ENCODE measurements at places on chromosomes 12 and 14.

- no peak overlapping the region for H3K4me3 ChIP-seq
- no peak overlapping the region for H3K27ac ChIP-seq
- H3K36me3 ChIP-seq, result no peaks in the 10 kb centered on the region
- H3K4me1 ChIP-seq, result no peaks in the 10 kb centered on the region
- no peak for DNase-seq
- H3K27me3 ChIP-seq, result no peaks in the 10 kb centered on the region
These were observed 246.2 kb downstream of the MSRB3 start for GRCh38 chr12:65524666-65525065.

GRCh38 chr14:20723488-20723887, 22.2 kb upstream of the EDDM3A start:
- no peak for DNase-seq
- H3K27me3 ChIP-seq, result peaks cover 10% of the 10 kb centered on the region
- H3K36me3 ChIP-seq, result no peaks in the 10 kb centered on the region
- no peaks in the 10 kb centered on the region for H3K4me1 ChIP-seq
- no peak overlapping the region for H3K4me3 ChIP-seq

DNA sequence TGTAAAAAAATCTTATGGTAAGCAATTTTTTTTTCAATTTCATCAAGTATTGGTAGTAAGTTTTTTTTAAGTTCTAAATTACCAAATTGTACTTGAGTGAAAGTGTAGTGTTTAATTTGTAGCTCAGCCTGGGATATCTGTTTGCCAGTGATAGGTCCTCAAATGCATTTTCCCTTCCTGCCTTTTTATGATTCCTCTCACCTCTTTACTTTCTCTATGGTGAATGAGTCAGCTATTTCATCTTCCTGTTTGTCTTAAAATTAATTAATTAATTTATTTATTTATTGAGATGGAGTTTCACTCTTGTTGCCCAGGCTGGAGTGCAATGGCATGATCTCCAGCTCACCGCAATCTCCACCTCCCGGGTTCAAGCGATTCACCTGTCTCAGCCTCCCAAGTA, 10.6 kb downstream of the SRP54 start:
- H3K27ac ChIP-seq, result no peak overlapping the region
- H3K36me3 ChIP-seq, result no peaks in the 10 kb centered on the region
- no peaks in the 10 kb centered on the region for H3K27me3 ChIP-seq
- peaks cover 6% of the 10 kb centered on the region for H3K4me1 ChIP-seq
- DNase-seq, result no peak

DNA sequence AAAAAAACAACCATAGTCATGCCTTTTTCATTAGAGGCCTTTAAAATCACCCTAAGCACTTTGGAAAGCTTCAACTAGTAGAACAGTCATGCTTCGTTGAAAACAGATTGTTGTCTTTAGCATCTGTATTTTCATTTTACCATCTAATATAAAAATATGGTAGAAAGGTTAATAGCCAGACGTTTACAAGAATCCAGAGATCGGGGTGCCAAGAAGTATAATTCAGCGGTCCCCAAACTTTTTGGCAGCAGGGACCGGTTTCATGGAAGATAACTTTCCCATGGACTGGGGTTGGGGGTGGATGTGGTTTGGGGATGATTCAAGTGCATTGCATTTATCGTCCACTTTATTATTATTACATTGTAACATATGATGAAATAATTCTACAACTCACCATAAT, 138.4 kb downstream of the GLT1D1 start:
- H3K27ac ChIP-seq, result no peak overlapping the region
- DNase-seq, result no peak
- no peak overlapping the region for H3K4me3 ChIP-seq
- H3K27me3 ChIP-seq, result no peaks in the 10 kb centered on the region
- H3K4me1 ChIP-seq, result no peaks in the 10 kb centered on the region

- DNase-seq, result peak; percentile 11
- H3K4me1 ChIP-seq, result no peaks in the 10 kb centered on the region
- H3K27ac ChIP-seq, result no peak overlapping the region
These were observed 376.9 kb downstream of the GALC start for GRCh38 chr14:87615822-87616679.

DNA sequence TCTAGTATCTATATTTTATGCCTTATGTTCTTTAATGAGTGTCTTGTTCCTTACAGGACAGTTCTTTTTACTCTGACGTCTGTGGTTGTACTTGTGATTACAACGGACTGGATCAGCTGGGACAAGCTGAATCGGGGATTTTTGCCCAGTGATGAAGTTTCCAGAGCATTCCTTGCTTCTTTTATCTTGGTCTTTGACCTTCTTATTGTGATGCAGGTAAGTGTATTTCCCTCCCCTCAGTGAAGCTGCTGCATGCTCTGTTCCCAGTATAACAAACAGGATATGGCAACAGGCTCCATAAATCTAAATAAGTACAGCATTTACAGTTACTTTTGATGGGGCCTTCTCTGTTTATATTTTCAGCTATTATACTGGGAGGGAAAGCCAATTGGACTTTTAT, 463.6 kb downstream of the TMEM117 start:
- no peaks in the 10 kb centered on the region for H3K4me1 ChIP-seq
- DNase-seq, result no peak
- no peak overlapping the region for H3K4me3 ChIP-seq
- H3K27me3 ChIP-seq, result no peaks in the 10 kb centered on the region
- no peak overlapping the region for H3K27ac ChIP-seq

- no peak overlapping the region for H3K27ac ChIP-seq
- peaks cover 12% of the 10 kb centered on the region for H3K4me1 ChIP-seq
- no peak for DNase-seq
- no peak overlapping the region for H3K4me3 ChIP-seq
- peaks cover 11% of the 10 kb centered on the region for H3K36me3 ChIP-seq
These were observed 2.4 kb downstream of the CEP83 start for GRCh38 chr12:94457311-94457710.

DNA sequence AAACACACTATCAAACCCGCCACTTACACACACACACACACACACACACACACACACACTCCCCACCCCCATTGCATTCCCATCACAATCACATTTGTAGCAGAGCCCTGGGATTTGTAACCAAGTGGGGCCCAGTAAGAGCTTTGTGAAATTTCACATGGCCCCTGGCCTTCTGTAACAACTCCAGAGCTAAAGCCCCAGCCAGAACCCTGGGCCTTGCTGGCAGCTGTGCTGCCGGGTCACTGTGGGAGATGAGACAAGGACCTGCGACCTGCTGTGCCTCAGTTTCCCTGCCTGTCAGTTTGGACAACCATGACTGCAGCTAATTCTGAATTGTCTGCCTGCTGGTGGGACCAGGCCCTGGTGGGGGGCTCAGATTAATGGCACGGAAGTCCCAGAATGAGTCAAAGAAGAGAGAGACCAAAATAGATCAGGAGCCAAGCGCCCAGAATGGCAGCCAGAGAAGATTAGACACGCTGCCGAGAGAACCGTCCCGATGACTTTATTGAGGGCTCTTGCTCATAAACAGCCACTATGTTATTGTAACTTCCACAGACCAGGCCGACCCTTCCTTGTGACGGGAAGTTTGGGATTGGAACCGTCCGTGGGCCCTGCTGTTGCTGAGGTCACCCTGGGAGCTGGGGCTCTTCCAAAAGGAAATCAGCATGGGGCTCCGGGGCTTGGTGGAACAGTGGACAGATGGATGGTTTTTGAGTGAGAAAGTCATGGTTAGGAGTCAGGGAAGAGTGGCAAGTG, 123.1 kb downstream of the ZFP36L1 start:
- H3K4me3 ChIP-seq, result no peak overlapping the region
- H3K36me3 ChIP-seq, result no peaks in the 10 kb centered on the region
- H3K27ac ChIP-seq, result peak overlapping the region; percentile 63

Measured in gastrocnemius medialis (tissue), 4 donors.